Thymus (tissue), 14 donors: ENCODE measurements at places on chromosomes 6 and 20. TPM values are rescaled to one million over a fixed set of nuclear protein-coding genes. Genes with fewer than 3 reads are reported as not detected.

DNA sequence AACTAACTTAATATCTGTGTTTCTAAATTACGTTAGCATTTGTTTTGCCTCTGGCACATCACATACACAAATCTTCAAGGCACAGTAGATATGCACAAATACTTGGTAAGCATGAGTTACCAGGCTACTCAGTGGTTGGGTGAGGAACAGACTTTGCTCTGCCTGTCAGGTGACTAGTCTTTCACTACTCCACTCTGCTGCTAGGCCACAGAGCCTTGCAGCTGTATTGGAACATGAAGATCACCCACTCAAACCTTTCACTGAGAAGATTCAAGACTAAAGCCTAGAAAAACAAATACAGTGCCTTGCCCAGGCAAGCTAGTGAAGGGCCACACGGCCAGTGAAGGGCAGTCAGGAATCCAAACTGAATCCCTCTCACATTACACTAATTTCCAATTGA, 47.0 kb downstream of the DTNBP1 start:
- no peaks in the 10 kb centered on the region for H3K4me1 ChIP-seq
- H3K27me3 ChIP-seq, result no peaks in the 10 kb centered on the region
- no peak overlapping the region for H3K4me3 ChIP-seq
- peaks cover 9% of the 10 kb centered on the region for H3K36me3 ChIP-seq

DNA sequence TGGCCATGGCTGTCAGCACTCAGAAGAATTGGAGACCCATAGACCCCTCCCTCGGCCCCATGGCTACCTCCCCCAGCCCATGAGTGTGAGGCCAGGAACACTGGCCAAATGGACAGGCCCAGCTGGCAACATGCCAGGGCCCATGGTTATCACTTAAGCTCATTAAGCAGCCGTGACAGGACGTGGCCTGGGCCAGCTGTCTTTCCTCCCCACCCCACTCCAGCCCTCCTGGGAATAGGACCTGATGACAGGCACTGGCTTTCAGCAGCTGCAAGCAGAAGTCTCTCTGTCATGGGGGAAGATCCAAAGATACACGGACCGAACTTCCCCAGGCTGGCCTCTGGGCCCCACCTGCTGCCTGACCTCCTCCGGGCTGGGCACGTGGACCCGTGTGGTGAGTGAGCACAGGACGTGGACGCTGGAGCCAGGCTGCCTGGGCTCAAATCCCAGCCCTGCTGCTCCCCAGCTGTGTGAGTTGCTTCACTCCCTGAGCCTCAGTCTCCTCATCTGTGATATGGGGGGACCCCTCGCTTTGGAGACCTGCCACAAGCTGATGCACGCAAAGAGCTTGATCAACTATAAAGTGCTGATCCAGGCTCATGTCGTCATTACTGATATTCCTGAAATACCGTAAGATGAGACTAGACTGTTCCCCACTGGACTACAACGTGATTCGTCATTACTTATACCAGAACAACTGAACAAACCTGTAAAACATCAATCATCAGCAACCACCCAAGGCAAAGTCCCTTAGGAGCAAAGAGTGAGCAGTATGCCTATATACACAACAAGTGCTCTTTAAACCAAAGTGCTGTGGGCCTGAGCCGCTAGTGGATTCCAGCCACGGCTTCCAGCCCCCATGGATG, 22.0 kb upstream of the VSTM2L start:
- H3K4me3 ChIP-seq, result no peak overlapping the region
- no peak for DNase-seq
- no peaks in the 10 kb centered on the region for H3K27me3 ChIP-seq
- no peaks in the 10 kb centered on the region for H3K4me1 ChIP-seq

DNA sequence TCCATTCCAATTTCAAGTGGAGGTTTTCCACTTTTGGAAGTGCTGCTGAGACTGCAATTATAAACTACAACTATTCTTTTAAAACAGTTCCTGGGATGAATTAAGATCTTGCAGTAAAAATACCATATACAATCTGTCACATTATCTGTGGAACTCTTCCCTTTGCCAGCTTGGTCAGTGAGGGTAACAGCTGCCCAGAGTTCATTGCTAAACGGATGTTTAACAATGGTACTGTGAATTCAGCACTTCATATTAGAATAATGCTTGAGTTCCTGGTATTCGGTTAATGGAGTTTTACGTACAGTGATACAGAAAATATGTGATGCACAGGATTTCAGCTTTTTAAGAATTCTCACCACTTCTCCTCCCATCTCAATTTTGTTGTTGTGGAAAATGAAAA, 51.5 kb downstream of the KCNS1 start:
- DNase-seq, result no peak
- H3K36me3 ChIP-seq, result peaks cover 17% of the 10 kb centered on the region
- H3K27me3 ChIP-seq, result no peaks in the 10 kb centered on the region
- peaks cover 5% of the 10 kb centered on the region for H3K4me1 ChIP-seq

- no peaks in the 10 kb centered on the region for H3K27me3 ChIP-seq
- no peak overlapping the region for H3K4me3 ChIP-seq
- no peaks in the 10 kb centered on the region for H3K36me3 ChIP-seq
- no peaks in the 10 kb centered on the region for H3K4me1 ChIP-seq
These were observed 1025.0 kb upstream of the GJE1 start for GRCh38 chr6:141107591-141108160.

GRCh38 chr20:8057871-8058270, 38.3 kb upstream of the TMX4 start:
- no peak overlapping the region for H3K4me3 ChIP-seq
- H3K4me1 ChIP-seq, result no peaks in the 10 kb centered on the region
- H3K27ac ChIP-seq, result no peak overlapping the region
- DNase-seq, result no peak
- H3K36me3 ChIP-seq, result no peaks in the 10 kb centered on the region

GRCh38 chr6:41757931-41758640, 10.9 kb upstream of the PGC start:
- no peaks in the 10 kb centered on the region for H3K36me3 ChIP-seq
- H3K27ac ChIP-seq, result no peak overlapping the region
- no peak overlapping the region for H3K4me3 ChIP-seq
- peaks cover 9% of the 10 kb centered on the region for H3K4me1 ChIP-seq

DNA sequence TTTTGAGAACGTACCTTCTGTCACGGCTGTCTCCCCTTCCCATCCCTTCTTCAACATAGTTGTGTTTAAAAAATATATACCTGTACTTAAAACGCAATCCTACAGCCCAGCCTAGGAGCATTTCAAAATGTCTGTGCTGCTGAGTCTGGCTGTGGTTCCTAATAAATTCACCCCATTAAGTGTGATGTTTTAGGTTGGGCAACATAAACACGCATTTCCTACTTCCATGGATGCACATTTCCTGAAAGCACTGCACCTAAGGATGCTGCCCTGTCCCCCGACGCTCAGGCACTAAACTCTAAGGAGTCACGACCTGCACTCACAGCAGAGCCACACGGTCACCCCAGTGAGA, 1.2 kb downstream of the REV3L start:
- DNase-seq, result no peak
- peak overlapping the region; percentile 99 for H3K27ac ChIP-seq
- H3K36me3 ChIP-seq, result peaks cover 6% of the 10 kb centered on the region
- peak overlapping the region; percentile 97 for H3K4me3 ChIP-seq

DNA sequence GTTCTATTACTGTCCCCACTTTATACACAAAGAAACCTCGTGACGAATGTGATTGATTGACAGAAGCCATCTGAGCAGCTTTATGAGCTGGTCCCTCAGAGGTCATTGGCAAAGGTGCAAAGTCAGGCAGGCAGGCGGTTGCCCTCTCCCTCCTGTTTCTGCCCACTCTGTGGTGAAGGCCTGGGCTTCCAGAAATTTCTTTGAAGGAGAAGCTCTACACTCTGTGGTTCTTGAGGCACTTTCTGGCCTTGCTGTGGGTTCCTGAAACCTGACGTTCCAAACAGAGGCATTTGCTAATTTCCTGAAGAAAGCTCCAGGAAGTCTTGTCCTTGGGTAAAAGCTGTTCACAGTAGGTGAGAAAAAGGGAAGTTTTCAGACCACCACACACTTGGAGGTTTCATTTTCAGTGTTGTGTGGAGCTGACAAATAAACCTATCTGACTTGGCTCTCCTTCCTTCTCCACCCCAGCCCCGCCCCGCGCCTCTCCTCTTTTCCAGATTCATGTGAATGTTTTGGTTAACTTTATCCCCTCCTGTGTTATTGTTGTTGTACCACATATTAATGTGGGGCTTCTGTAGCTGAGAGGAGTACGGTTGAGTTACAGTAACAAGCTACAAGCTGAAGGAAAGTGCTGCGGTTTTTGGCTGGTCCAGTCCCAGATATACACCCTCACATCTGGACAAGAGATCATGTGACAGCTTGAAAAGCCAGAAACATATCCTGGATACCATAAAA, 274.1 kb downstream of the CLIC5 start:
- peak overlapping the region; percentile 67 for H3K27ac ChIP-seq
- no peak for DNase-seq
- H3K36me3 ChIP-seq, result no peaks in the 10 kb centered on the region
- H3K4me1 ChIP-seq, result no peaks in the 10 kb centered on the region

- H3K4me1 ChIP-seq, result no peaks in the 10 kb centered on the region
- H3K27ac ChIP-seq, result no peak overlapping the region
- no peaks in the 10 kb centered on the region for H3K36me3 ChIP-seq
- no peak overlapping the region for H3K4me3 ChIP-seq
These were observed 55.5 kb downstream of the TPBG start for GRCh38 chr6:82419132-82419581.

GRCh38 chr6:135012764-135013163, 41.9 kb downstream of the HBS1L start:
- H3K36me3 ChIP-seq, result peaks cover 12% of the 10 kb centered on the region
- H3K27ac ChIP-seq, result no peak overlapping the region
- no peak for DNase-seq
- no peaks in the 10 kb centered on the region for H3K27me3 ChIP-seq
- peaks cover 17% of the 10 kb centered on the region for H3K4me1 ChIP-seq

- no peaks in the 10 kb centered on the region for H3K4me1 ChIP-seq
- no peak overlapping the region for H3K4me3 ChIP-seq
- H3K36me3 ChIP-seq, result no peaks in the 10 kb centered on the region
- H3K27ac ChIP-seq, result no peak overlapping the region
These were observed 1137.8 kb downstream of the HACE1 start for GRCh38 chr6:103721923-103722322.

DNA sequence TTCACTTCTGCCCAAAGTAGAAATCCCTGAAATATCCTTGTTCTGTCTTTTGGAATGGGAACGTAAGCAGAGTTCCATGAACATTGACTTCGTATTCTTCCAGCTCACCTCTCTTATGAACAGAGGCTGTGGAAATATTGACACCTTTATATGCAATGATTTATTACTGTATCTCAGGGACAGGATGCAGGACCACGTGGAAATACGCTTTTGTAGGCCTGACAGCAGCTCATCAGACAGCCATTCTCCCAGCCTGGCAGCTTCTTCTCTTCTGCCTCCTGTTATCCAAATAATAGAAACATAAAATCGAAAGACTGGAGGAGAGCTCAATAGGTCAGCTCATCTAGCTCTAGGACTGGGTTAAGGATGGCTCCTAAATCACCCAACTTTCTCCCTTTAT, 106.2 kb upstream of the DTNBP1 start:
- H3K27ac ChIP-seq, result no peak overlapping the region
- H3K36me3 ChIP-seq, result no peaks in the 10 kb centered on the region

- H3K36me3 ChIP-seq, result no peaks in the 10 kb centered on the region
- no peak overlapping the region for H3K4me3 ChIP-seq
- H3K4me1 ChIP-seq, result no peaks in the 10 kb centered on the region
- H3K27ac ChIP-seq, result no peak overlapping the region
These were observed 50.1 kb upstream of the E2F3 start for GRCh38 chr6:20351534-20351933.

DNA sequence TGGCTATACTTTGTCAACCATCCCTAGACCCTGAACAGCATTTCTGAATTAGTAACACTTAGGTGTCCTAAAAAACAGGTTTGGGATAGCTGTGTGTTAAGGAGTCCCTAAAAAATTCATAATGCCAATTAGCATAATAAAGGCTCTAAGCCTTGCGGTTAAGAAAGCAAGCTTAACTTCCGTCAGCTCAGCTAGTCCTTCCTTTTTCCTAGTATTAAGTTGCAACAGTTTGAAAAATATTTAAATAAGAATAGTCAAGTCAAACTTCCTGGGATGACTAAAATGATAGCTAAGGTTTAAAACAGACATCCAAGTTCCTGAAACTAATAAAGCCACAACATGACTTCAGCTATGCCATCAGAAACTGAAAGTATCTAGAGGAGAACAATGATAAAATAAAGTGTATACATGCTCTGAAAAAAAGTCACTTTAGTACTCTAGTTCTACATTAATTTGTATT, 3.5 kb downstream of the AKIRIN2 start:
- no peak overlapping the region for H3K27ac ChIP-seq
- H3K4me1 ChIP-seq, result peaks cover 5% of the 10 kb centered on the region
- DNase-seq, result no peak

DNA sequence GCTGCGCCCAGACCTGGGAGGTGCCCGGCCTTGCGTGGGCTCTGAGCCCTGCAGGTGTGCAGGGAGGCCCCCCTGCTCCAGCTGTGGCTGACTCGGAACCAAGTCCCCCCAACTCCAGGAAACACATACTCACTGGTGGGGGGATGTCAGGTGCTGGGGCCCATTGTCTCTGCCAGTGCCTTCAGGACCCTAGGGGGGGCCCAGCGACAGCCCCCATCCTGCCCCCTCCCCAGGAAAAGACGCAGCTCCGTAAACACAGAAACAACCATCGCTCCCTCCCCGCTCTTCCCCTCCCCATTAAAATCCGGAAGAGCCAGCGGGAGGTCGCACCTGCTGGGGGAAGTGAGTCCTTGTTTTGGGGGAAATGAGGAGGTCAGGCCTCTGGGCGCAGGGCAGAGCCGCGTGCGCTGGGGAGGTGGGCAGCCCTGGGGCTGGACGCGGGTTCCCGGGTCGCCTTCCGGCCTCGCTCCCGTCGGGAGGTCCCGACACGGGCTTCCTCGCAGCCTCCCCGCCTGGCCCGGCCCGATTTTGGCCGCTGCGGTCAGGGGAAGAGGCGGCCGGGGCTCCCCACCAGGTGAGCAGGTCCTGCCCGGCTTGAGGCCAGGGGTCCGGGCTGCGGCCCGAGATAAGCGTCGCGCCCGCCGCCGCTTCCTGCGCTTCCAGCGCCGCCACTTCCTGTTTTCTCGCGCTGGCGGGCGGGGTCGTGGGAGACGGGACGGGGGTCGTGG, 6.2 kb downstream of the C20orf204 start:
- no peaks in the 10 kb centered on the region for H3K36me3 ChIP-seq
- H3K27me3 ChIP-seq, result peaks cover 73% of the 10 kb centered on the region
- no peak for DNase-seq
- peak overlapping the region; percentile 87 for H3K27ac ChIP-seq
- peaks cover 77% of the 10 kb centered on the region for H3K4me1 ChIP-seq
- peak overlapping the region; percentile 57 for H3K4me3 ChIP-seq

SIGLEC1 gene
- total RNA-seq, result 0.90 TPM

SCP2D1 gene
- not detected for total RNA-seq

IL17A gene
- 0.05 TPM for total RNA-seq

HDGFL1 gene
- total RNA-seq, result not detected

MAS1 gene
- under 0.01 TPM for total RNA-seq

ECT2L gene
- total RNA-seq, result 0.09 TPM

ZKSCAN3 gene
- 5.1 TPM for total RNA-seq

BAG2 gene
- 2.4 TPM for total RNA-seq
